Activated naive CD4-positive, alpha-beta T cell treated with anti-CD3 and anti-CD28 coated beads, Interleukin-2, amount 10 ng/mL, durations not matched to agents 7 days and 5 days (primary cell): ENCODE measurements at places on chromosomes 1 and 21.
A peak's percentile ranks its signal among the peaks of the same experiment; 100 is the strongest.

GRCh38 chr1:204396015-204396583 is 15.5 kb downstream of the PPP1R15B start:
- DNase-seq = no peak

DNA sequence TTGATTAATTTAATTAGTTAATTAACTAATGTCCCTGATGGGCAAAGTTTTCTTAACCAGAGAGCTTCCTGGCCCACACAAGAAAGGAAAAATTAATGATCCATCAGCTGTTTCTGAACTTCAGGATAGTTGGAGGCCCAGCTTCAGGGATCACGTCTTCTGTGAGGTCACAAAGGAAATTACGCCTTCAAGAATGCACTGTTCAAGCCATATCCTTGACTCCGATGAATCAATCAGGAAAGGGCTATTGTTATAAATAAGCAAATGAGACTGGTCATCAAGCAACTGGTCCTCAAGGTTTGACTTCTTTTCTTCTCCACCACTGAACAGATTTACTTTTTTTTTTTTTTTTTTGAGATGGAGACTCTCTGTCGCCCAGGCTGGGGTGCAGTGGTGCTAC is 40.6 kb downstream of the TCP10L start:
- DNase-seq = no peak

DNA sequence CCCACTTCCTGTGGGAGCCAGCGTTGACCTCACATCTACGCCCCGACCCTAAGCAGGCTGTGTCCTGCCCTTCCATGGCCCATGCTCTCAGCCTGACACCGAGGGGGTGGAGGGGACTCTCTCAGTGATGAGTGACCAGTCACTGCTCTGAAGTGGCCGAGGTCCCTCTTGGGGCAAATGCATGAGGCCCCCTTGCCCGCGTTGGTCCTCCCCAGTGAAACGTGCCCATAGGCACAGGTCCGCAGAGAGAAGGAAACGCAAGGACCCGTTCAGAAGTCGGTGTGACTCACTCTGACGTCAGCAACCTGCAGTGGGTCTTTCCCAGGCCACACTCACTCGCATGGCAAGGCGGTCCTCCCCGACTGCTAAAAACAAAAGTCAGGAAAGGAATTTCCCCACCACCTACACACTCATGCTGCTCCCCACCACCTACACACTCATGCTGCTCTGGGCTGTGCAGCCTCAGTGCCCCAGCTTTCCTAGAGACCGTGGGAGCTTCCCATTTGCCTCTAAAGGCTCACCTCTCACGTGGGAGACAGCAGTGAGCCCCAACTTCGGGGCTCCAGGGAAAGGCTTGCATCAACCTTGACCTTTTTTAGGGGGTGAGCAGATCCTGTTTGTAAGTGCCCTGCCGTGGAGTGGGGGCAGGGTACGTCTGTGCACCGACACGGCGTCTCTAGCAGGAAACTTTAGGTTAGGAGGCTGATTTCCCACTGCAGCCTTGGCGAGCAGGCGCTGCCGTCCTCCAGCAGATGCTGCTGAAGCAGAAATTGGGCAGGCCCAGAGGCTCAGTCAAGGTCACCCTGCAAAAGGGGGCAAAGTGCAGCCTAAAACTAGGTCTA is 11.4 kb downstream of the UBASH3A start:
- peak; percentile 89 for DNase-seq

GRCh38 chr1:244647819-244648218 is 5.1 kb upstream of the DESI2 start:
- no peak for DNase-seq

DNA sequence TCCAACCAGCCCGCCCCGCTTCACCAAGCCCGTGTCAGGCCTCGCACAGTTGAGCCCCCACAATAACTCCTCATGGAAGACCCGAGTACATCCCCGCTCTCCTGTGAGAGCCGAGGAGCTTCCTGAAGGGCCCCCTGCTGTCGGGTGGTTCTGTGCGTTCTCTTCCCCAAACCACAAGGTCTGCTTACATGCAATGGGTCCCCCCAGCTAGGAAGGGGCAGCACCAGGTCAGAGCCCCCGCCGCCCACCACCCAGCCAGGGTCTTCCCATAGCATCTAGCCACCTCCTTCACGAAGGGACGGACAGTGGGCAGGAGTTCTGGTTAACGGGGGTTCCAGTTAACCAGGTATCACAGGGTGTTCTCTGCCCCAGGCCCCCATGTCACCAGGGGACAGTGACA is 51.5 kb downstream of the GLIS1 start:
- DNase-seq = no peak

GRCh38 chr1:240435996-240436566 is 175.9 kb downstream of the GREM2 start:
- DNase-seq = no peak

DNA sequence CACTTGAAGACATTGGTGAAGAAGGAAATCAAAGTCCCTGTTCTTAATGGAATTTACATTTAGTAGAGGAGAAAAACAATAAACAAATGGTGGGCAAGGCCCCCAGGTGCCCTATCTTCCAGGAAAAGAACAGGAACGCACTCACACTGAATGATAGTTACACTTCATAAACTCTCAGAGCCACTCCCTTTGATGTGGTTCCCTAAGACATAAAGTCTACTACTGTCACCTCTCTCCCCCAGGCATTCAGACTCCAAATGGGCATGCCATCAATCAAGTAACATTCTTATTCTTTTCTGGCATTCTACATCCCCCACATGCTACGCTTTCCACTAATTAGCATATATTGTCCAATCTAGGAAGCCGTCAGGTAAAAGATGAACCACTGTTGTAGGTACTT is 36.6 kb upstream of the PIGC start:
- no peak for DNase-seq

GRCh38 chr1:33985656-33986055 is 121.8 kb downstream of the HMGB4 start:
- no peak for DNase-seq

DNA sequence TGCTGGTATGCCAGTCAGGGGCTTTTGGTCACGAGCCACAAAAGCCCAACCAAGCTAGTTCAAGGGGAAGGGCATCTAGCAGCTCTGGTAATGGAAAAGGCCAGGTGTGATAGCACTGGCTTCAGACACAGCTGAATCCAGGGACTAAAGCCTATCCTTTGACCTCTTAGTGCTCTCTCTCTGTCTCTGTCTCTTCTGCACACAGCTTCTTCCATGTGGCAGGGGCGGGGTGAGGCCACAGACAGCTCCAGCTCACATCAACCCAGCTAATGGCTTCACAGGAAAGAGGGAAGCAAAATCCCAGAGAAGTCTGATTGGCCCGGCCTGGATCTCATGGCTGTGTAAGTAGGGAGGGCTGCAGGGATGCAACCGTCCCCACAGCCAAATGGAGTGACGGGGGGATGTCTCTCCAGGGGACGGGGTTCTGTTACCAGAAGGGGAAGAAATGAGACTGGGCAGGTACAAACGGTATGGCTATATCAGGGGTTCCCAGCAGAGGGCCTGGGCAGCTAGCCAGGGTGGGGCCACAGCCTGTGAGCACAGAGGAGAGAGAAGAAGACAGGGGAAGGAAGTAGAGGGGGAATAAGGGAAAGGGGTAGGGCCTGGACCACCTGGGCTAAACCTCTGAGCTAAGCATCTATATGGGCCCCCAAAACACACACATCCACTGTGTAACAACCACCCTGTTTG is 42.4 kb downstream of the FBXO2 start:
- DNase-seq = no peak

GRCh38 chr1:228314658-228315483 is 91.8 kb downstream of the TRIM11 start:
- DNase-seq = peak; percentile 16

DNA sequence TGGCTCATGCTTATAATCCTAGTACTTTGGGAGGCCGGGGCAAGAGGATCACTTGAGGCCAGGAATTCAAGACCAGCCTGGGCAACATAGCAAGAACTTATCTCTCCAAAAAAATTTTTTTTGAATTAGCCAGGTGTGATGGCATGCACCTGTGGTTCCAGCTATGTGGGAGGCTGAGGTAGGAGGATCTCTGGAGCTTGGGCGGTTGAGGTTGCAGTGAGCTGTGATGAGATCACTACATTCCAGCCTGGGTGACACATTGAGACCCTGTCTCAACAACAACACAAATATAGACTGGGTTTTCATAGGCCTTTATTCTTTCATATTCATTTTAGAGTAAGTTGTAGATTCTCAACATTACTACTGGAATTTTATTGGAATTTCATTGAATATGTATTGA is 12.8 kb downstream of the MED18 start:
- DNase-seq = no peak

DNA sequence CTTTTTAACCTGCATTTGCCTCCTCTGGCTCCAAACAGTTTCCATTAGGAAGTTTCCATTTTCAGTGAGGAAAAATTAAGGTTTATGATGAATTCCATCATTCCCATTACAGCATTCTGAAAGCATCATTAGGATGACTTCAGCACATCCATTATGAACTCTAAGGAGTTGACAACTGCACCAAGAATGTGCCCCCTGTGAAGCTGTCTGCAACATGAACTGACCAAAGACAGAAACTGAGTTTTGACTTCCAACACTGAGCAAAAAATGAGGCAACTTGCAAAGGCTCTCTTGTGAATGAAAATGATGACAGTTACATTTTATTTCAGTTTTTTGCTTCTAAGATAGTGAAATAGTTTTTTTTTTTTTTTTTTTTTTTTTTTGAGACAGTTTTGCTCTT is 18.3 kb upstream of the KCNE1 start:
- no peak for DNase-seq

DNA sequence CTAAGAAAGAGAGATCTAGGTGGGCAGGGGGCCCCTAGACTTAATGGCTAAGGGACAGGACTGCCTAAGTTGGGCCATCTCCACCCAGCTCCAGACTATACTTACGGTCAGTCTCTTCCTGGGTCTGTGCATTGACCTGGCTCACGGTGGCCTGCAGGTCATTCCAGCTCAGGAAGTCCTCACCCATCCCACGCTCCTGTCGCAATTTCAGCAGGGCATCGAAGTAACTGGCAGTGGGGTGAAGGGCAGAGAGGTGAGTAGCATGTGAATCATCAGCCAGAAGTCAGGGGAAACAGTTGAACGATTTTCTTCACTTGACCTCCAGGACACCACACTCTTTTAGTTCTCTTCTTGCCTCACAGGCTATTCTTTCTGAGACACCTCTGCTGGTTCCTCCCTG is 20.5 kb downstream of the IQGAP3 start:
- DNase-seq = no peak

GRCh38 chr1:35857830-35858229 is 25.2 kb upstream of the AGO1 start:
- DNase-seq = no peak

- no peak for DNase-seq
Observed at GRCh38 chr1:94284476-94284875, 47.1 kb upstream of the ARHGAP29 start.

GRCh38 chr1:35379317-35380000 is 111.0 kb downstream of the ZMYM4 start:
- DNase-seq = no peak

DNA sequence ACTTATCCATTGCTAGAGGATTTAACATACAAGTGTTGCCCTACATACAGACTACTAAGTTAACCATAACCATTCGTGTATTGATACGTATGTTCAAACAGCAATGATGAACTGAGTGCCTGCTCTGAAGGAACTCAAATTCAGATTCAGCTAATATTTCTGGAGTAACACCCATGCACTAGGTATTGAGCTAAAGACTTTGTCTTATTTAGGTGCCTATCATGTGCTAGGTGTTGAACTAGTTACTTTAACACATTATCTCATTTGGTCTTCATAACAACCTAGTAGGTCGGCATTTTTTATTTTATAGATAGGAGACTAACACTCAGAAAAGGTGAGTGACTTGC is 160.0 kb downstream of the LTN1 start:
- no peak for DNase-seq

- no peak for DNase-seq
Observed at GRCh38 chr1:218049641-218050040, 235.5 kb upstream of the RRP15 start.

GRCh38 chr21:38909929-38910328 is 104.2 kb downstream of the ETS2 start:
- DNase-seq = no peak

DNA sequence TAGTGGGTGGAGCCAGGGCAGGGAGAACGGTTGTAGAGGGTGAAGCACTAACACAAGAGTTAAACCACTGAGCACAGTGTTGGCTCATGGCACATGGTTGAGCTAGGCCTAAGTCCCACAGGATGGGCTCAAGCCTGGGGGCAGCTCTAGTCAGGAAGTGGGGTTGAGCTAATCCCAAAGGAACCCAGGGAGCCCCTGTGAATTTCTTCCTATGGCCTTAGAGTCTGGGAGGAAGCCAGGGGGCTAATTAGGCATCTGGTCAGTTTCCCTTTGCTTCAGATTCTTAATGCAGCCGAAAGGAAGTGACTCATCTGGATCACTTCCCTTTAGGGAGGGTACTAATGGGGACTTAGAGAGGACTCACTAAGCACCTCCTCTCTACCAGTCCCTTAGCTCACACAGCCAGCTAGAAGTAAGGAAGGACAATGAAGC is 10.1 kb downstream of the CFAP45 start:
- no peak for DNase-seq

DNA sequence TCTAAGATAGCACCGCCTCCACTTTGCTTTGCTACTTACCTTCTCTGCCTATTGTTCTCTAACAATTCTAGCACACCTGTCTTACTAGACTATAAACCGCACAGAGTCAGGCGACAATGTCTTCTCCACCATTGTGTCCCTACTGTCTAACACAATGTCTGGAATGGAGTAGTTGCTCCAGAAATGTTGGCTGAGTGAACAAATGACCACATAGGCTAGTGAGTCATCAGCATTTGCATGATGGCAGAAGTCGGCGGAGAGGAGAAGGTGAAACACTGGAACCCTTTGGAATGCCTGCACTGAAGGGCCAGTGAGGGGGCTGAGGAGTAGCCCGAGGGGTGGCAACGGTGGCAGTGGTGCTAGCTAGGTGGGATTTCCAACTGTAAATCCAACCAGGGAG is 14.0 kb upstream of the PABPC4 start:
- DNase-seq = no peak

DNA sequence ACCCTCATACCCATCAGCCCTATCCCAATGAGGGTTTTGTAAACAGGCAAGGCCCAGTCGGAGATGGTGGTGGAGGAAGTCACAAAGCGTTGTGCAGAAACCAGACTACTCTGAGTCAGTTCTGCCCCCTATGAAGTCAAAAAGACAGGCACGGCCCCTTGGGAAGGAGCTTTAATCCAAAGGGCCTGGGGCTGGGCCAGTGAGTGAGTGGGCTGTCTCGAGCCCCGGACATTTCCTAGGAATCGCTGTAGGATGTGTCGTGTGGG is 442 bp upstream of the AHCYL1 start:
- no peak for DNase-seq

DNA sequence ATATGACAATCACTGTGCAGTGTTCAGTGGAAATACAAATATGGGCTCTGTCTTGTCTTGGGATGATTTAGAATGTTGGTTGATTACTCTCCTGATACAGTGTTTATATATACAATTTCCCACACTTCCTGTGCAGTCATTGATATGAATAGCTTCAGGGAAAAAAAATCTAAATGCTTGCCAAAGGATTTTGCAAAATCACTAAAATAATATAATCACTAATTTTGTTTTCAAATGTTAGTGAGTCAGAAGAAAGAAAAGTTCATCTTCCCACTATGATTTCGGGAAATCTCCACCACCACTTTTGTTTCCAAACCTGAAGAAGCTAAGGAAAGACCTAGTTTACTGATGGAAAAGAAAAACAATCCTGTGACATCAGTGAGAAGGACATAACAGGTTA is 32.1 kb upstream of the CHRM3 start:
- DNase-seq = no peak

- DNase-seq = no peak
Observed at GRCh38 chr1:224683936-224684335, 67.8 kb downstream of the CNIH3 start.
